ENCODE measurements at places on chromosomes 5 and 9.

DNA sequence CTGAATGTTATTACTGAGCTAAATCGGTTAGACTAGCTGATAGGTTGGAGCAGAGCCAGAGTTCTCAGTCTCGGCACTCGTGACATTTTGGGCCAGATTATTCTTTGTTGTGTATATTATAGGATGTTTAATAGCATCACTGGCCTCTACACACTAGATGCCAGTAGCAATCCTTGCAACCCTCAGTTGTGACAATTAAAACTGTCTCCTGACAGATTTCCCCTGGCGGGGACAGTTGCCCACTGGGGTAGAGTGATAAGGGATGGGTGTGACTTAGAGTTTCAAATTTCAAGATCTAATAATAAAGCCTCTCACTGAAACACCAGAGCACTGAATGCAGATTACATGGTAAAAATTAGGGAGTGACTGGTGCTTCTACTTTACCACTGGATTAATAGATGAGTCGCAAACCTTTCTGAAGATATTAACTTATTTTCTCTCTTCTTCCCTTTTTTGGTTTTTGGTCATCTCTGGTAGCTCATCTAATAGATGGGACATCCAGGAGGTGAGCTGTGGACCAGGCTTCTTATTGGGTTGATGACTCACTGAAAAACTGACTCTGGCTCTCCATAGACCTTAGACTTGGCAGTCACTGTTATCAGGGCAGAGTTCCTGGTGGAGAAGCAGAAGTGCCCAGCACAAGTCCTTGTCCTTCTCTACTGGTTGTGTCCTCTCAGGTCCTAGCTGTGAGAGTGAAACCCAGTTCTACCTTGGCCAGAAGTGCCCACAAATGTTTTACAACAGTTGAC lies 150.3 kb downstream of the UNC13B start:
- DNase-seq, result no peak

DNA sequence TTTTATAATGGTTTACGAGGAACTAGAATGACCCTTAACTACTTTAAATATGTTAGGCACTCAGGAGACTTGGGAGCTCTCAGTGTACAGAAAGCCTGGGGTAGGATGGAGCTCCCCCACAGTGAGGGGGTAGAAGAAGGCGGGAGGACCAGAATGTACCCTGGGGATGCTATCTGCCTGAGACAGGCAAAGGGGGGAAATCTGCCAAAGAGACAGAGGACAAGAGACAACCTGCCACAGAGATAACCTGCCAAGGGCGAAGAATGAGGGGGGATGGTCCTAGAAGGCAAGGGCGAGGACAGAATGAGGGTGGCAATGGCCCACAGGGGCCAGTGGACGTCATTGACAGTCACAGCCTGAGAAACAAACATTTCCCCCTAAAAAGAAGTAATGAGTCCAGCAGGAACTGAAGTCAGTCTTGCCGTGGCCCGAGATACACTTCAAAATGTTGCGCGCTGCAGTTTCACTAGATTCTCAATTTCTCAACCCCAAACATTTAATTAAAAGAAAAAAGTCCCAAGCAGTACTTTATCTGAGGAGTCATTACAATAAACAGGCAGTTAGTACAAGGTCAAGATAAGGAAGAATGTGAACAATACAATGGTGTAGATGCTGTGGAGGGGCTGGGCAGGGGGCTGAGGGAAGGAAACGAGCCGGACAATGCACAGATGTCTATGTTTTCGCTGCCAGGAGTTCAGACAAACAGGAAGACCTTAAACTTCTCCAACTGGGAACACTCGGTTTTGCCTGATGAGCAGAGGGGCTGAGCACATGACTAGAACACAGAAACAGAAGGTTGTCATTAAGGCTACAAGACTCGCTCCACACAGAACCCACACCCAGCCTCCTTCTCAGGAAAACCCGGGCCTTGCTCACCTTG lies 125.0 kb downstream of the LHFPL2 start:
- no peak for DNase-seq

DNA sequence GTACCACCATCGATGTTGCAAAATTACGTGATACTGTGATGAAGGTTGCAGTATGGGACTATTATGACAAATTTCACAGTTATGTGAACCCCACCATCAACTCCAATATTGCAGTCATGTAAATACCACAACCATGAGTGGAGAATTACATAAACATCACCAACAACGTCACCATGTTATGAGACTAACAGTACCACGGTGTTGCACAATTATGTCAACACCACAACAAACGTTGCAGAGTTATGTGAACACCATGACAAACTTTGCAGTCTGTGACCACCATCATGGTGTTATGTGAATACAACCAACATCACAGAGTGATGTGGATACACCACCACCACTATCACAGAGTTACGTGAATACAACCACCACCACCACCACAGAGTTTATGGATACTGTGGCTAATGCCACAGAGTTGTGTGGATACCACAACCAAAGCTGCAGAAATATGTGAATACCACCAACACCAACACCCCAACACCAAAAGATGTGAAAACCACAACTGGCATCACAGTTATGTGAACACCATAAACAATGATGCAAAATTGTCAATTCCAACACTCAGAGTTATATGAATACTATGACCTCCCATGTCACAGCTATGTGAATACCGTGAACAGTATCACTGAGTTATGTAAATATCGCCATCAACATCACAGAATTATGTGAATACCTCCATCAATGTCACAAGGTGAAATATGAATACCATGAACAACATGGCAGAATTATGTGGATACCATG lies 62.4 kb downstream of the SHC3 start:
- DNase-seq, result no peak

GRCh38 chr5:10863763-10864383 lies 102.8 kb upstream of the DAP start:
- peak; percentile 83 for DNase-seq

DNA sequence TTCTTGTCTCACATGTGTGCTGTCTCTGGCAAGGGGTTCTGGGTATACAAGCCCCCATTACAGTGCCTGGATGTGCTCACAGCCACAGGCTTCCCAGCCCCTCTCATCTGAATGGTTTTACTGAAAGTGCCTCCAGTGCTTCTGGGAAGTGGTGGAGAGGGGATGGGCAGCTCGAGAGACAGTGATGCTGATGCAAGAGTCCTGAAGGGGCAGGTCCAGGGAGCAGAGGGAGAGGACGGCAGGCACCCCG lies 93.5 kb downstream of the PHF2 start:
- no peak for DNase-seq

DNA sequence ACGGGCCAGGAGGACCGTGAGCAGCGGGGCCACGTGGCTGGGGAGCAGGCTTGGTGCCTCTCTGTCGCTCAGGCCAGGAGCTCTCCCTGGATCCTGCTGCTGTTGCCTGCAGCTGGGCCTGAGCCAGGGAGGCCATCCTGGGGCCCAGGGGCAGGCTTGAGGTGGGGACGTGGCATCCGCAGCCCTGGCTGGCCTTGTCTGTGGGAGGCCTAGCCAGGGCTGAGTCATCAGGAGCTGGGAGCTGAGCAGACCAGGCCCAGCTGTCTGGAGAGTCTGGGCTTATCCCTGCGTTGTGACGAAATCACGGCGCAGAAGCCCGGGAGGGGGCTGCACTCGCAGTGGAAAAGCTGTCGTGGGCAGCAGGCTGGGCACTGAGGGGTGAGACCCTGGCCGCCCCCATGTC lies 138.8 kb upstream of the COL5A1 start:
- DNase-seq, result no peak

GRCh38 chr5:41925555-41925951 lies 472 bp downstream of the FBXO4 start:
- DNase-seq, result no peak

DNA sequence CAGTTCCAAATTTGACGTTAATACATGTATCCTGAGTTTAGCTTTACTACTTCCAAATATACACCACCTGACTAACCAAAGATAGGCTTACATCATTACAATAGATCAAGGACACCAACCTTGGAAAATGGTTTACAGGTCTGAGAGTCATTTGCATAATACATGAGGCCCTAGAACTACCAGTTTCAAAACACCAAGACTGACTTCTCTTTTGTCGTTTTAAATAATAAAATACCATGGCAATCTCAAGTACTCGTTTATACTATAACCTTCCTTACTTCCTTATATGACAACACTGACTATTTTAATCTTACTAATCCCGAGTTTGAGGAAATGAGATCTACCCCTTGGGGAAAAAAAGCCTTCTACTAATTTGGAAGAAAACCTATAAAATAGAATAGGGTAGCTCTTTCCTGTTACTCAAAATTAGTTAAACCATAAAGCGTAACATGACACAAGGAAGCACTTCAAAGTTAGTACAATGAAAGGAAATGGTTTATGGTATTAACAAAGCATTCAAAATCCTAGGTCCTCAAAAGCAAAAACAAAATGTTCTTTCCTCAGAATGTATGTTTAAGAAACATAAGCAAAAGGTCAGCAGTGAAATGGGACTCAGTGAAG lies 42.1 kb downstream of the UBQLN1 start:
- peak; percentile 11 for DNase-seq

- DNase-seq, result no peak
Measured at GRCh38 chr9:120688758-120689157, 25.5 kb downstream of the MEGF9 start.

- no peak for DNase-seq
Measured at GRCh38 chr5:83031381-83031780, 45.8 kb downstream of the TMEM167A start.

- no peak for DNase-seq
Measured at GRCh38 chr9:3285365-3286161, 240.2 kb downstream of the RFX3 start.

DNA sequence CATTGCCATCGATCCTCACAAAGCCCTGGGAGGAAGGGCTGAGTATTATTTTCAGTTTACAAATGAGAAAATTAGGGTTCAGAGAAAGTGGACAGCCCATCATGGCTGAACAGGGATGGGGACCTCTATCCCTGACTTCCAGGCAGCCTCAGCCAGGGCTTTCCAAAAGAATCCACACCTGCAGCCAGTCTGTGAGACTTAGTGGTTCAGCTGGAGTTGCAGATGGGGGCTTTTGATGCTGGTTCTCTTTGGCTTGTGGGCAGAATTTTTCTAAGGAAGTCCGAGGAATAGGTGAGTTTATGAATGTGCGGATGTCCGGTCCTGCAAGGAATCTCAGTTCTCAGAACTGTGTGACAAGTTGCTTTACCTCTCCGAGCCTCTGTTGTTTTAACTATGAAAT lies 138.1 kb downstream of the RGS3 start:
- DNase-seq, result no peak

- no peak for DNase-seq
Measured at GRCh38 chr9:28051559-28052503, 478.6 kb upstream of the C9orf72 start.

DNA sequence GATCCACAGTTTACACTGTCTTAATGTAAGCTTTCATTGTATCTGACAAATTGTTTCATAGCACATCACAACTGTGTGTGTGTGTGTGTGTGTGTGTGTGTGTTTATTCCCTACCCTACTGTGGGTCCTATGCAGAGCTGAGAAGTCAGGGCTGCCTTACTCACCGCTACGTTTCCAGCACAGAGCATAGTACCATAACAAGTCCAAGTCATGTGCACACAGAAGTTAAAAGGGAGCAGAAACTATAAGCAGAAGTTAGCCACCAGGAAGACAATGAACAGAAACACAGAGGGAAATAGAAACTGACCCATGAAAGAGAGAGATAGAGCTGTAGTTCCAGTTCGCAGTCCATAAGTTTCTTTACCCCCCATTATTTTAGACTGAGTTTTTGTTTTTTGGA lies 38.2 kb upstream of the DMXL1 start:
- DNase-seq, result peak; percentile 19

DNA sequence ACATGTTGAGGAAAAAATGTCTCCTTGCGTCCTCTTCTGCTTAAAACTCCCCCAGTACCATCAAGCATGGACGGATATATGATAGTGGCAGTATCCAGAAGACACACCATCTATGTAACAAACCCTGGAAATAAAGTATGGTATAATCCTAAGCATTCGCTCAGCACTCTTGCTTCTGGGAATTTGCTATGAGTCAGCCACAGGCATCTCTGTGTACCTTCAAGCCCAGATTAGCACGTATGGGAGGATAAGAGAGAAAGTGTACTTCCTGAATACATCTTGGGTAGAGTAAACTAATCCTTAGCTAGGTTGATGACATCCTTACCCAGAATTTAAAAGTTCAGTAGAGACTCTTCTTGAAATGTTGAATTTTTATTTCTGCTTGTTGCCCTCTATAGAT lies 71.2 kb downstream of the GHR start:
- DNase-seq, result no peak

GRCh38 chr5:96141749-96142148 lies 180.1 kb upstream of the ELL2 start:
- no peak for DNase-seq

- no peak for DNase-seq
Measured at GRCh38 chr5:101658433-101658832, 637.7 kb downstream of the SLCO4C1 start.

- DNase-seq, result no peak
Measured at GRCh38 chr9:70415476-70415875, 1.0 kb upstream of the KLF9 start.

GRCh38 chr5:63097286-63097685 lies 518.7 kb downstream of the LRRC70 start:
- no peak for DNase-seq
